ENCODE measurements at places on chromosomes 4 and X.
A peak's percentile ranks its signal among the peaks of the same experiment; 100 is the strongest.

DNA sequence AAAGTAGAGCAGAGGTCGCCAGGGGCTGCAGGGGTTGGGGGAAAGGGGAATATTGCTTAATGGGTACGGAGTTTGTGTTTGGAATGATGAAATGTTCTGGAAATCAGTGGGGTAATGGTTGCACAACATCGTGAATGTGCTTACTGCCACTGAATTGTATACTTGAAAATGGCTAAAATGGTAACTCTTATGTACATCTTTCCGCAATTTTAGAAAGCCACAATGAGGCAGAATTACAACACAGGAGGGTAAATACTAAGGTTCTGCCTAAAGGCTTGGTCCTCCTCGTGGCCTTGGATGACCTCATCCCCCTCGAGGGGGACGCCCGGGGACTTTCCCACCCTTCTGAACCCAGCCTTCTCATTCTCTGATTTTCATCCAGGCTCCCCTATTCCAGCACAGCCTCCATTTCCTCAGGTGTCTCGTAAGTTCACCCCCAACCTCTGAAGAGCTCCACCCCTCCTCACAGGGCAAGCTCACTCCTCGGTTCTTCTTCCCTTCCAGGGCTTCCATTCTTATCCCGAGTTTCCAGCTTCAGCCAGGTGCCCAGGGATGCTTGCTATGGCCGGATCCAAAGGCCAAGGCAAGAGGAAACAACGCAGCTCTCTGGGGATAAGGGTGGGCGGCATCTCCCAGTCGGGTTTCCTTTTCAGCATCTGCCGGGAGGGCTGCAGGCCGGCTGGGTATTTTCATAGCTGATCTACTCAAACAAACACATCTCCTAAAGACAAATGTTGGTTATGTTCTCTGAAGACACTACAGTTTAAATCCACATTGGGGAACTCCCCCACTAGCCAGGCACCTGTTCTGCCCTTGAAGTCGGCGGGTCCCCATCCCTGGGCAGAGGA lies 71.3 kb upstream of the ACSL1 start:
- no peak for DNase-seq

DNA sequence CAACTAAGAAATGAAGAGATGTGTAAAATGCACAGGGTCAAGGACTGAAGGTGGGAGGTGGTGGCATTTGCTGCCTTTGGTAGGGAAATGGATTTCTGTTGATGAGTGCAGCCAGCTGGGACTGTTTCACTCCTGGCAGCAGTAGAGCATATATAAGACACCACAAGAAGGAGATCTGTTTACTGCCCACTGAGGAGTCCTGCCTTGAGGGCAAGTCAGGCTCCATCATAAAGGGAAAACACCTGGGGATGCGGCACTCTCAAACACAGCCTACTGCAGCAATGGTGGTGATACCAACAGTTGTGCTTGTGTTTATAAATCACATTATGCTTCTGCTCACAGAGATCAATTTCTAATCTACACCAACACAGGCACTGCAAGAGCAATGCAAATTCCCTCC lies 222.1 kb downstream of the TACR3 start:
- no peak for DNase-seq

- no peak for DNase-seq
These were observed 55.3 kb downstream of the FANCB start for GRCh38 chrX:14817571-14817970.

- DNase-seq: no peak
These were observed 47.1 kb upstream of the CLCN4 start for GRCh38 chrX:10109695-10110094.

DNA sequence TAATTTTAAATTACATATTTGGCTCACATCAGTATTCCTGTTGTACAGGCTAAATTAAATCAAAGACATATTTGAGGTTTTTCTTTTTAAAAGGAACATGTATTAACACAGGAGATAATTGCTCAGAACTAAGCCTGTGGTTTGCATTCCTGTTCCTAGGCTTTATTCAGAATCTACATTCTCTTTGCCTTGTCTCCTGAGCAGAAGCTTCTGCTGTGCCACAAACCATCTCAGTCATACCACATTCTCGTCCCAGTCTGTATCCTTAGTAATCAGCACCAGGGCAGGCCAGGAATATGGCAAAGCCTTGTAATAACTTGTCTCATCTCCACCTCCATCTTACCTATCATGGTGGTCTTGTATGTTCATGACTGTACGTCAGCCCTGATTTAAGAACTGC lies 162.8 kb downstream of the ARHGAP24 start:
- no peak for DNase-seq

DNA sequence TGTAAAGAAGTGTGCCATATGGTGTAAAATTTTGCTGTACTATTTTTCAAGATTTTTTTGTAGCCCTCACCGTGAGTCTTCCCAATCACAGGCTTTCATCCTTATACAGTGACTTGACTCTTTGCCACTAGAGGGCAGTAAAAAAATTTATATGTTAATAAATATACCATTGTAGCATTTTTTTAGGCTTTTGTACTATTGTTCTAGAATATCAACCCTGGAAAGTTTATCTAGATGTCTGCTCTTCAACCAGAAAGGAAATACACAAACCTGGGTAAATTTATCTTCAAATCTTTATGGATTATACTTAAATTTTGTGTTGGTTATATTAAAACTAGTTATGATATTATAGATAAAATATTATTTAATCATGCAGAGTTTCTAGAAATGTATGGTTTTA lies 235.3 kb downstream of the TENM3 start:
- DNase-seq: peak; percentile 69

GRCh38 chr4:77188498-77189220 lies 31.7 kb downstream of the CCNG2 start:
- no peak for DNase-seq

DNA sequence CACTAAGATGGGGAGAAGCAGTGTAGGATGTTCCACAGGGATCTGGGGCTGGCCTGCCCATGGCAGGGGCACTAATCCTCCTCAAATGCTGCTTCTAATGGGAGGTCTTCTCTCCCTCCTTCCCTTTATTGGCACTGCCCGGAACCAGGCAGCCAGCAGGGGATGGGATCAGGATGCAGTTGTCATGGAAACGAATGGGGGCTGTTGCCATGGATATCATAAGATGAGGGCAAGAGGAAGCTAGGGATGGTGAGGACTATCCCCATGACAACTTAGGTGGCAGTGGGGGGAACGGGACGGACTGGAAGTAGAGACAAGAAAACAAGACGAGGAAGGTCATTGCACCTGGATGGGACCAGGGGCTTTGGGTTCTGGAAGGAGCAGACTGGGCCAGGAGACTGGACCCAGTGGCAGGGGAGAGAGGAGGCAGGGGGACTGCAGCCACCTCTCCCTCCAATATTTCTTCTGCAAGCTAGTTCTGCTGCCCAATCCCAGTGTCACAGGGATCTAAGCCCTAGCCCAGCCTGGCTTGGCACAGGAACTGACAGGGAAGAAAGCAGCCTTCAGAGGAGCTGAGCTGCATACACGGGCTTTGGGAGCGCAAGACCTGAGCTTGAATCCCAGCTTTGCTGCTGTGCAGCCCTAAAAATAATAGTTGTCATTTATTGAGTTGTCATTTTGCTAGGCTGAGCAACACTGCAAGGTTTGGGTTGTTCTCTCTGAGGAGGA lies 19.0 kb downstream of the IQSEC2 start:
- DNase-seq: no peak

DNA sequence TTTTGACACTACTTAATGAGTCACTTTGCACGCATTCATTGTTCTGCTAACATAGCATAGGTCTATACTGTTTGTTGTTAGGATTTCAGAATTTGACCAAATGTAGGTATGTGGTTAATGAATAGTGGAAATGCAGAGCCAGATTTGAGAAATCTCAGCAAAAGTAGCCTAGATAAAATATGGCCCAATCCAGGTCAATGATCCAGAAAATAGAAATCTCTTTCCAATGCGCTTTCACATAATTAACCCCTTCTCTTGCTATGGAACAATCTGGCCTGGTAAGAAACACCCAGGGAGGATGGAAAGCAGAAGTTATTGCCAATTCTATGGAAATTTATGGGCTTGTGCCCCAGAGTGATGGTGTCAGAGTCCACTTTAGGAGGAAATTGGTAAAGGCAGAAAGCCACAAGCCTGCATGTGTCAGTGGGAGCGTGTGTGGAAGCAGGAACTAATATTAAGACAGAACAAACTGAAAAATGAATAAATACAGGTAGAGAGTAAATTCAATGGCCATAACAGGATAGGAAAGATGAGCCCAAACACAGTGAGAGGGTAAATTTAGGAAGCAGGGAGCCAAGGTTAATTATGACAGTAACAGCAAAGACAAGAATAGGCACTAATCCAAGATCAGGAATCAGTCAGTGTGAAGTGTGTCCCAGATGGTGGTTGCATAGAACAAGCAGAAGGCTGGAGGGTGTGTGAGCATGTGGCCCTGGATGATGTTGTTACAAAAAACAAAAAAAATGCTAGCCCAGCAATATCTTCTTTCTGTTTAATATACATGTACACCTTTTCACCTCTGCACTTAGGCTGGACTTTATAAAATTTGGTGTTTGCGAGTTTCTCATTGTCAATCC lies 102.9 kb downstream of the SYTL5 start:
- DNase-seq: no peak

DNA sequence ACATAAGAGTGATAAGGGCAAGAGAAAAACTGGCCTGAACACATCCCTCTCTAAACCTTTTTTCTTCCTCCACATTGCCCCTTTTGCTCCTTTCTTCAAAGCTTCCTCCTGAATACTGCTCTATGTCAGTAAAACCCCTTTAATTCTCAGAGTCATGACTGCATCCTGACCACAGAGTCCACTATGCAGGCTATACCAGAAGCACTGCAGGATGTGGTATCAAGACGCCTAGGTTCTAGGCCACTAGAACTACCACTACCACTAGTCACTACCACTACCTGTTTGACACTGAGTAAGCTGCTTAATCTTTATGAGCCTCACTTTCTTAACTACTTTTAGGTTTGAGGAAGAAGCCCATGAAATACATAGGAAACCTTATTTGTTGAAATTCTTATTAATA lies 38.7 kb downstream of the ARHGEF9 start:
- DNase-seq: no peak

- peak; percentile 88 for DNase-seq
These were observed 12.3 kb upstream of the TMEM156 start for GRCh38 chr4:39044364-39044955.

- DNase-seq: no peak
These were observed 72.3 kb upstream of the STIM2 start for GRCh38 chr4:26788341-26788733.

DNA sequence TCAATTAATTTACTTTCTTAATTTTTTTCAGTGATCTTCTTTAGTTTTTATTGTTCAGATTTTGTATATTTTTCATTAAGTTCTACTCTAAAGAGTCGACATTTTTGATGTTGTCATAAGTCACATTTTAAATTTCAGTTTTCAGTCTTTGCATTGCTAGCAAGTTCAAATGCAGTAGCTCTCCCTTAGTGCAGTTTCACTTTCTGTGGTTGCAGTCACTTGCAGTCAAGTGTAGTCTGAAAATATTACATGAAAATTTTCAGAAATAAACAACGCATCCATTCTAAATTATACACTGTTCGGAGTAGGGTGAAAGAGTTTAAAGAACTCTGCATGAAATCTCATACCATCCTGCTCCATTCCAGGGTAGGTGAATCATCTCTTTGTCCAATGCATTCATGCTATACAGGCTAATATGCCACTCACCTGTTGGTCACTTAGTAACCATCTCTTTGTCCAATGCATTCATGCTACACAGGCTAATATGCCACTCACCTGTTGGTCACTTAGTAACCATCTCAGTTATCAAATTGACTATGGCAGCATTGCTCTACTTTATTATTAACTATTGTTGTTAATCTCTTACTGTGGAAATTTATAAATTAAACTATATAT lies 356.9 kb downstream of the STPG2 start:
- DNase-seq: no peak

DNA sequence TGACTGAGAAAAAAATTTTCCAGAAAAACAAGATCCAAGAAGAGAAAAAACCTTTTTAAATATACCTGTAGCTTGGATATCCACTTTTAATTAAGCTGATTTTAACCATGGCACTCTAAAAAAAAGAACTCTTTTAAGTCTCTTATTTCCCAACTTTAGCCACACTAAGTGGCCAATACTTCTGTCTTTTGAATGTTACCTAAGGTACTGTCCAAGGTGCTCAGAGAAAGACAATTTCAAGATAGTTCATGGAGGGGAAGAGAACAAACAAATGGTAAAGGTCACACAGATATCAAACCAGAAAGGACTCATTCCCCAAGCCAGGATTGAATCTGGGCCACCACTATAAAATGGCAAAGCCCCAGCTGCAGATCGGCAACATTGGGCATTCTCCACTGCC lies 10.1 kb downstream of the NLRP2B start:
- no peak for DNase-seq

GRCh38 chr4:71941001-71941400 lies 90.8 kb upstream of the NPFFR2 start:
- peak; percentile 45 for DNase-seq

DNA sequence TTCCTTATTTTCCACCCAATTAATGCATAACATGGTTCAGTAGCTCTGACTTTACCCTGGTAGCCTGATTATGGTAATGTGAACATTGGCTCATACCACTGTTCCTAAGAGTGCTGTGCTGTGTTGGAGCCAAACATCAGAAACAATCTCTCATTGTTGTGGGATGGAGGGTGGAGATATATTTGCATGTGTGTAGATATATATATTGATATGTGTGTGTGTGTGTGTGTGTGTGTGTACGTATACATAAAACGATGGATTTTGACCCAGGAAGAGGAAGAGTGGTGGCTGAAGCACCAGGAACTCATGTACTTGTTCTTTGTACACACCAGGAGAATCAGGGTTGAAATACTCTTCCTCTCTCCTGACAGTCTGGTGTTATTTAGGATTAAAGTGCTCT lies 247.7 kb downstream of the IL15 start:
- DNase-seq: no peak

DNA sequence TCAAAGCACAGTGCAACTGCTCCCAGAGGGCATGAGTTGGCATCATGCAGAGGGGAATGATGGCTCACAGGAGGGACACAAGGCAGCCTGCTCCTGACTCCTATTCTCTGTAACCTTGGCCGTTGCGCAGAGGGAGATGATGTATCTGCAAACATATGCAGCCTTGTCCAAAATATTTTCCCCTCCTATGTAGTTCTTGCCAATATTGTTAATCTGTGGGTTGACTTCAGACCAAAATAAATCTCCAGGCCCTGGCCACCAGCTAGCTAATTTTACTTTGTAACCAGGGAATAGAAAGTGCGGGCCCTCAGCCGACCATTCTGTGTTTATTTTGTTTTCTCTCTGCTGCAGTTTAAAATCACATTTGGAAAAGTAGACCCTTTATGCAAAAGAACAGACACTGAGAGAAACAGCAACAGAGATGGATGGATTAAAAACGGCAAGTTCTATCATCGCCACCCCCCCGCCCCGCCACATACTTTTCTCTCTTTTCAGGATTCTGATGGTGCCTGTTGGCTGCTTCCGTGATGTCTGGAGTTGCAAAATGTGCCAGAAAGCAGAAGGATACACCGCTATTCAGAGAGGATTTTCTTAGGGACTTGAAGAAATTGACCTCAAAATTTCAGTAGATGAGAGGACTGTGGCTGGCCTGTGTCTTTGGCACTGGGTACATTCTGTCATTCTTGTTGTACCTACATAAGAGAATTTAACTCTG lies 185.3 kb upstream of the BCOR start:
- no peak for DNase-seq

- DNase-seq: no peak
These were observed 59.5 kb downstream of the SLC39A8 start for GRCh38 chr4:102285831-102286230.

- DNase-seq: no peak
These were observed 357.7 kb upstream of the EMCN start for GRCh38 chr4:100875296-100876068.

- peak; percentile 93 for DNase-seq
These were observed 174.9 kb downstream of the ADAMTS3 start for GRCh38 chr4:72394012-72394663.
